ENCODE measurements at places on chromosomes 11 and 22. TPM values are rescaled to one million over a fixed set of nuclear protein-coding genes. Genes with fewer than 3 reads are reported as not detected.

The USP47 gene
- 7.8 TPM for polyA plus RNA-seq

The LRRC56 gene
- 0.47 TPM for polyA plus RNA-seq

The CARD18 gene
- polyA plus RNA-seq: not detected

The UEVLD gene
- 9.2 TPM for polyA plus RNA-seq

The BIRC3 gene
- 0.28 TPM for polyA plus RNA-seq

The OMP gene
- not detected for polyA plus RNA-seq

The MYBPC3 gene
- not detected for polyA plus RNA-seq

The APOA1 gene
- not detected for polyA plus RNA-seq

The MRPL23 gene
- 222 TPM for polyA plus RNA-seq

The C11orf42 gene
- polyA plus RNA-seq: not detected

The MOGAT2 gene
- not detected for polyA plus RNA-seq

The CD59 gene
- polyA plus RNA-seq: 992 TPM

The CADM1 gene
- polyA plus RNA-seq: 0.92 TPM

The MRGPRX4 gene
- polyA plus RNA-seq: not detected

The ZNF280B gene
- 1.4 TPM for polyA plus RNA-seq

The SSTR3 gene
- polyA plus RNA-seq: not detected

The NNMT gene
- polyA plus RNA-seq: 454 TPM

The ALDH3B2 gene
- not detected for polyA plus RNA-seq

The APLNR gene
- polyA plus RNA-seq: 0.03 TPM

The BIK gene
- polyA plus RNA-seq: 0.57 TPM

The SLC22A8 gene
- polyA plus RNA-seq: not detected

The FOXRED2 gene
- 8.4 TPM for polyA plus RNA-seq

The SCUBE2 gene
- 0.54 TPM for polyA plus RNA-seq

The KRTAP5-7 gene
- polyA plus RNA-seq: 0.08 TPM

The OR52E2 gene
- not detected for polyA plus RNA-seq

The MAJIN gene
- 0.07 TPM for polyA plus RNA-seq

The MYRF gene
- 1.1 TPM for polyA plus RNA-seq

The TRPM5 gene
- not detected for polyA plus RNA-seq

The ISX gene
- not detected for polyA plus RNA-seq

The BLID gene
- 0.12 TPM for polyA plus RNA-seq

The SCARF2 gene
- 15.7 TPM for polyA plus RNA-seq

The OR2AG1 gene
- polyA plus RNA-seq: not detected

The OR2D2 gene
- polyA plus RNA-seq: 0.18 TPM

The SHISA8 gene
- not detected for polyA plus RNA-seq

The EMID1 gene
- polyA plus RNA-seq: 0.56 TPM

The OR51F2 gene
- not detected for polyA plus RNA-seq

The SCGB1D2 gene
- polyA plus RNA-seq: not detected

The MUC15 gene
- polyA plus RNA-seq: not detected
